ENCODE measurements at places on chromosomes 1 and 21.

DNA sequence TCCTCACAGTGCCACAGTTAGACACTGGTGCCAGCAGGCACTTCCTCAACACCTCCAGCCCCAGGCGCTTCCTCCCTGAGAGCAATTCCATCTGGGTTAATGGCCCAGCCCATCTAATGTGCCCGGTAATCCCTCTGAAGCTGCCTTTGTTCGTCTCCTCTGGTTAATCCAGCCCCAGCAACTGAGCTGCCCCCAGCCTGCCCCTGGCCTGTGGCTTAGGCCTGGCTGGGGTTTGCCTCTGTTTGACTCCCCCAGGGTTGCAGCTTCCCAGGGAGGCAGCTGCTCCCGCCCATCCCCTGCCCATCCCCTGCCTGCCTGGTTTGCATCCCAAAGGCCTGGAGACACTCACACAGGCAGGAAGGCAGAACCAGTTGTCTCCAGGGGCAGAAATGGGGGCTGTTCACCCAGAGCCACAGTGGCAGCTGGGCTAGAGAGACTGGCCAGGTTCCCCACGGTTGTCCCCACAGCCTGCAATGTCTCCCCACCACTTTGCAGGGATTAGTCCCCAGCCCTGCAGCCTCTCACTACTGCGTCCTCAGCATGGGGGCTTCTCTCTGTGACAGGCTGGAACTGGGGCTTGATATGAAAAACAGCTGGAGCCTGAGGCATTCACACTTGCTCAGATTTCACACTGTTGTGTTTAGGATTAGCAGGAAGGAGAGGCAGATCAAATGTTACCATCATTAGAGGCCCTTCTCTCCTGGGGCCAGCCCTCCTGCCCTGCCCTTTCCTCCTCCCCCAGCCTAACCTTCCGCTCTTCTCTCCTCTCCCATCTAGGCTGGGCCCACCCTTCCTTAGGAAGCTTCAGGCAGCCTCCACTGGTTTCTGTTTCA is 120.2 kb downstream of the TLR5 start:
- peak overlapping the region; percentile 83 for H3K27ac ChIP-seq
- no peak overlapping the region for H3K4me3 ChIP-seq
- no peaks in the 10 kb centered on the region for H3K36me3 ChIP-seq

- no peaks in the 10 kb centered on the region for H3K36me3 ChIP-seq
- no peak overlapping the region for H3K27ac ChIP-seq
- DNase-seq = no peak
- H3K27me3 ChIP-seq = peaks cover 100% of the 10 kb centered on the region
These were observed 54.7 kb downstream of the RHBG start for GRCh38 chr1:156423422-156424352.

GRCh38 chr1:204456826-204457442 is 37.7 kb downstream of the PIK3C2B start:
- no peaks in the 10 kb centered on the region for H3K27me3 ChIP-seq
- peak overlapping the region; percentile 62 for H3K27ac ChIP-seq
- no peaks in the 10 kb centered on the region for H3K36me3 ChIP-seq
- H3K4me1 ChIP-seq = no peaks in the 10 kb centered on the region
- H3K4me3 ChIP-seq = no peak overlapping the region
- DNase-seq = no peak

- no peaks in the 10 kb centered on the region for H3K27me3 ChIP-seq
- no peaks in the 10 kb centered on the region for H3K4me1 ChIP-seq
- H3K27ac ChIP-seq = no peak overlapping the region
- no peaks in the 10 kb centered on the region for H3K36me3 ChIP-seq
These were observed 349.6 kb downstream of the SMYD3 start for GRCh38 chr1:246157516-246157915.

DNA sequence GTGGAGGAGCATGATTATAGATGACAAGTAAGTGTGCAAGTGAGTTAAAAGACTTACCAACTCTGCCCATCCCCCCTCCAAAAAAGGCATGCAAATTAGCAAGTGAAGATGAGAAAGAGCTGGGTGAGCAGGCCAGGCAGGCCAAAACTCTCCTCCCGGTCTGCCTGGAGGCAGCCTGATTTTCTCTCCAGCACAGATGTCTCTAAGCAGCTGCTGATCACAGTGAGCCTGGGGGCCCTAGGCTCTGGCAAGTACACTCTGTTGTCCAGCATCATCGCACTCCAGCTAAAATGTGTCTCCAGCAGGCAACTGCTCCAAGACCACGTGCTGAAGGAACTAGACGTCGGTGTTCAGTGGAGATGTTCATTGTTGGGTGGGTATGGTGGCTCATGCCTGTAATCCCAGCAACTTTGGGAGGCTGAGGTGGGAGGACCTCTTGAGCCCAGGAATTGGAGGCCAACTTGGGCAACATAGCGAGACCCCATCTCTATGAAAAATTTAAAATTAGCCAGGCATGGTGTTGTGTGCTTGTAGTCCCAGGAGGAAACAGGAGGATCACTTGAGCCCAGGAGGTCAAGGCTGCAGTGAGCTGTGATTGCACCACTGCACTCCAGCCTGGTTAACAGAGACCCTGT is 56.7 kb upstream of the PUM1 start:
- no peaks in the 10 kb centered on the region for H3K27me3 ChIP-seq
- peak; percentile 19 for DNase-seq
- H3K36me3 ChIP-seq = no peaks in the 10 kb centered on the region

DNA sequence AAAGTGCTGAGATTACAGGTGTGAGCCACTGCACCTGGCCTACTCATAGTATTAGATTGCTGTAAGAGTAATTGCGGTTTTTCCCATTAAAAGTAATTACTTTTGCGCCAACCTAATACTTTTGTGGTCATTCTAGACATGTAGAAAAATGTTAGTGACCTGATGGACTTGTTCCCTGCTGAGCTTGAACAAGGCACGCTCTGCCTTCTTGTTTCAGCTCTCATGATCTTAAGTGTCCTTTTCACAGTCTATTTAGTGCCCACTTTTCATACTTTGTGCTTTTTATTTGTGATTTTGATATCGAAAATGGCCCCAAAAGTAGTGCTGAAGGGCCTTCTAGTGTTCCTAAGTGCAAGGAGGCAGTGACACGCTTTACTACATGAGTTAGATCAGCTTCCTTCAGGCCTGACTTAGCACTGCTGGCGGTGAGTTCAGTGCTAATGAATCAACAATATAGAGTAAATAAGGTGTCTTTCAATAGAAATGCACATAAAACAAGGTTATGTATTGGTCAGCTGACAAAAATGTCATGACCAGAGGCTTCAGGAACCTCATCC is 5.6 kb upstream of the RD3 start:
- no peaks in the 10 kb centered on the region for H3K36me3 ChIP-seq
- H3K27me3 ChIP-seq = no peaks in the 10 kb centered on the region
- H3K4me1 ChIP-seq = peaks cover 6% of the 10 kb centered on the region
- H3K4me3 ChIP-seq = no peak overlapping the region
- no peak for DNase-seq

GRCh38 chr1:97243973-97244560 is 522.5 kb downstream of the PTBP2 start:
- H3K27ac ChIP-seq = no peak overlapping the region
- H3K4me3 ChIP-seq = no peak overlapping the region

DNA sequence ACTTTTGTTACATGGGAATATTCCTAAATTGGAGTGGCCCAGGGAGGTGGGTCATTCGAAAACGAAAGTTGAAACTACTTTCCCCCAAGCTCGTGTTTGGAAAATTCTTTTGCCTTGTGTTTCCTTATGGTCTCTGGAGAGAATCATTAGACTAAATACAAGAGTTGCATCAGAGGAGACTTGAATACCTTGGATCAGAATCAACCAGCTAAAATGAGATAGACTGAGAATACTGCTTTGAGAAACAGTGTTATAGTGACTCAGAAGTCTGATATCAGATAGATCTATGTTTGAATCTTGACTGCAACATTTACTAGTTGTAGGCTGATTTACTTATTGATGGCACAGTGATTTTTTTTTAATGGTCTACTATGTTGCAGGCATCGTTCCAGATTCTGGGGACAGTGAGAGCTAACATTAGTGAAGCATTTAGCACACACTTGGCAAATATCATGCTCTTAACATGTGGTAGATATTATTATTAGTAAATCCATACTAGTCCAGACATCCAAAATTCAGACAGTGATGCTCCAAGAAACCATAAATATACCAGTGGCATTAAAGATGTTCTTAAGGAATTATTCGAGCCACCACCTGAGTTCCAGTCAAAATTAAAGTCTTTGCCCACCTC is 12.9 kb upstream of the ACTN2 start:
- H3K27ac ChIP-seq = no peak overlapping the region
- no peaks in the 10 kb centered on the region for H3K27me3 ChIP-seq
- DNase-seq = no peak
- H3K36me3 ChIP-seq = no peaks in the 10 kb centered on the region
- no peaks in the 10 kb centered on the region for H3K4me1 ChIP-seq

GRCh38 chr1:183234660-183235476 is 48.8 kb downstream of the LAMC2 start:
- peak; percentile 80 for DNase-seq
- H3K4me1 ChIP-seq = peaks cover 22% of the 10 kb centered on the region
- H3K27me3 ChIP-seq = no peaks in the 10 kb centered on the region

- H3K27me3 ChIP-seq = no peaks in the 10 kb centered on the region
- no peak overlapping the region for H3K27ac ChIP-seq
- peak; percentile 36 for DNase-seq
- H3K4me3 ChIP-seq = no peak overlapping the region
These were observed 237.3 kb downstream of the S1PR1 start for GRCh38 chr1:101474039-101474665.

- H3K27me3 ChIP-seq = no peaks in the 10 kb centered on the region
- no peaks in the 10 kb centered on the region for H3K36me3 ChIP-seq
- no peak overlapping the region for H3K4me3 ChIP-seq
- H3K4me1 ChIP-seq = peaks cover 15% of the 10 kb centered on the region
- no peak for DNase-seq
- H3K27ac ChIP-seq = no peak overlapping the region
These were observed 22.4 kb upstream of the ADGRB2 start for GRCh38 chr1:31786366-31787060.

All from hepatocyte (in vitro differentiated cells).